NCI-H82 (cell line): ENCODE measurements at places on chromosomes 4 and X.

- peak; percentile 98 for DNase-seq
These were observed at the start of gene FAM13A for GRCh38 chr4:89056953-89057398. FAM13A (minus strand) TSS chr4:89057185; CDS start chr4:89056964, 221 bp downstream.

- DNase-seq: no peak
These were observed 263.9 kb upstream of the SLITRK2 start for GRCh38 chrX:145553702-145554101.

DNA sequence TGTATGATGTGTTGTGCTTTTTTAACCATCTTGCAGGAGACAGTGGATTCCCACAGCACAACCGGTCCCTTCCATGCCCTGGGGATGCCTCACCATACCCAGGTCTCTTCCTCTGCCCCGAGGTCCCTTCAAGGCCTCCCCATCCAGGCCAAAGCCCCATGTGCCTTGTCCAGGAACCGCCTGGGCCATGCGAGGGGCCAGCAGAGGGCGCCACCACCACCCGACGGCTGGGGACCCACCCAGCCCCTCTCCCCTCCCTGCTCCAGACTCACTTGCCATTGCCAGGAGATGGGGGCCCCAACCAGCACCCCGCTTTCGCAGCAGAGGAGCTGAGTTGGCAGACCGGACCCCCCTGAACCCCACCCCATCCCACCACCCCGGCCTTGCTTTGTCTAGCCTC lies 485.5 kb downstream of the TRAM1L1 start:
- no peak for DNase-seq

- DNase-seq: no peak
These were observed 61.8 kb downstream of the CPE start for GRCh38 chr4:165440415-165441158.

DNA sequence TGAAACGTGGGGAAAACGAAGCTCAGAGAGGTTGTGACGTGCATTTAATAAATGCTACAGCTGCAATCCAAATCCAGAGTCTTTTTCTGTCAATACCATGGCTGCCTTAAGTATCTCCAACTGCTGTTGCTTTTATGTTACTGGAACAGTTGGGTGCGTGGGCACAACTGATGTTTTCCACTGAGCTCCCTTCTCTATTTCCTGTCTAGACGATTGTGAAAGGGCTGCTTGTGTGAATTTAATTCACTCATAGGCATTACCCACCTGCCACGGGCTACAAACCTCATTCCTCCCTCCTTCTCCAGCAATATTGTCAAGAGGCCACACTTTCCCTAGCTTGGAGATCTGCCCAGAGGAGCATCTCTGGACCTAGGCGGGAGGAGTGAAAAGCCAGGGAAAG lies 526.0 kb downstream of the MID1IP1 start:
- DNase-seq: no peak

GRCh38 chrX:132612821-132613564 lies 124.2 kb upstream of the MBNL3 start:
- DNase-seq: peak; percentile 58
